Heart left ventricle (tissue), 16 donors: ENCODE measurements at places on chromosomes 16 and 17. TPM values are rescaled to one million over a fixed set of nuclear protein-coding genes. Genes with fewer than 3 reads are reported as not detected.
A peak's percentile ranks its signal among the peaks of the same experiment; 100 is the strongest.

- peaks cover 20% of the 10 kb centered on the region for H3K4me1 ChIP-seq
- H3K36me3 ChIP-seq = peaks cover 61% of the 10 kb centered on the region
- H3K4me3 ChIP-seq = no peak overlapping the region
- no peak overlapping the region for H3K27ac ChIP-seq
- no peak for DNase-seq
These were observed 9.6 kb upstream of the LPCAT2 start for GRCh38 chr16:55499281-55499680.

DNA sequence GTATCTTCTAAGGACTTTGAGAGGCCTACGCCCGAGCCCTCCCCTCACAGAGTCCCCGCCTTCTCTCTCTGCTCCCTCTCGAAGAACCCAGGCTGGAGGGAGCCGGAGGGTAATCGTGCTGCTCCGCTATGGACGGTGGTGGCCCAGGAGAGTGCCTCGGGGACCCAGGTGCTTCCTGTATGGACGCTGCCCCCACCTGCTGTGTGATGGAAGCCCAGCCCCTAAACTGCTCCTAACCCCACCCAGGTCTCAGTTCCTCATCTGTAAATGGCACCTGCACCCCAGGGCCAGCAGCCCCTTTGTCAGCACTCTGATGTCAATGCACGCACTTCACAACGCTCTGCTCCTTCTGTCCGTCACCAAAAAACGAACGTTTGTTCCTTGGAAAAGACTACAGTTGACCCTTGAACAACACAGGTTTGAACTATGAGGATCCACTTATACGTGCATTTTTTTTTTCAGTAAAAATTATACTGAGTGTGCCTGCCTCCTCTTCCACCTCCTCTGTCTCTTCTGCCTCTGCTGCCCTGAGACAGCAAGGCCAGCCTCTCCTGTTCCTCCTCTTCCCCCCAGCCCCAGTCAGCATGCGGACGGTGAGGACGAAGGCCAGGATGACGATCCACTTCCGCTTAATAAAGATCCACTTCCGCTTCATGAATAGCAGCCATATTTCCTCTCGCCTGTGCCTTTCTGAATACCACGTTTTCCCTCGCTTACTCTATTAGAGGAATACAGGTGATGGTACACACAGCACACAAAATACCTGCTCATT lies 118.3 kb downstream of the BANP start:
- no peaks in the 10 kb centered on the region for H3K27me3 ChIP-seq
- peaks cover 42% of the 10 kb centered on the region for H3K36me3 ChIP-seq
- no peak overlapping the region for H3K4me3 ChIP-seq
- DNase-seq = peak; percentile 50

- H3K4me3 ChIP-seq = no peak overlapping the region
- H3K27me3 ChIP-seq = no peaks in the 10 kb centered on the region
- H3K4me1 ChIP-seq = peaks cover 46% of the 10 kb centered on the region
- no peak for DNase-seq
These were observed 9.2 kb upstream of the SREBF1 start for GRCh38 chr17:17846003-17846402.

DNA sequence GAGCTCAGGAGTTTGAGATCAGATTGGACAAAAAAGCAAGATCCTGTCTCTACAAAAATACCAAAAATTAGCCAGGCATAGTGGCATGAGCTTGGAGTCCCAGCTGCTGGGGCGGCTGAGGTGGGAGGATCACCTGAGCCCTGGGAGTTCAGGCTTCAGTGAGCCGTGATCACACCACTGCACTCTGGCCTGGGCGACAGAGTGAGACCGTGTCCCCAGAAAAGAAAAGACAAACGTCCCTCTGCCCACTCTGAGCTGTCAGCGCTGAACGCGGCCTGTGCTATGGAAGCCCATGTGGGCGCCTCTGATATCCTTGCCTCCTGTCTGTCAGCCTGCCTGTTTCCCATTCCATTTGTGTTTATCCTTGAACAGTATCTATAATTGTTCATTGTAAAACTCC lies 50.7 kb downstream of the FOXK2 start:
- H3K27ac ChIP-seq = no peak overlapping the region
- H3K27me3 ChIP-seq = no peaks in the 10 kb centered on the region
- H3K36me3 ChIP-seq = peaks cover 69% of the 10 kb centered on the region
- no peak for DNase-seq
- peaks cover 22% of the 10 kb centered on the region for H3K4me1 ChIP-seq
- H3K4me3 ChIP-seq = no peak overlapping the region

GRCh38 chr17:17127730-17128291 lies 78.3 kb downstream of the PLD6 start:
- no peaks in the 10 kb centered on the region for H3K27me3 ChIP-seq
- peaks cover 25% of the 10 kb centered on the region for H3K4me1 ChIP-seq
- peaks cover 61% of the 10 kb centered on the region for H3K36me3 ChIP-seq

DNA sequence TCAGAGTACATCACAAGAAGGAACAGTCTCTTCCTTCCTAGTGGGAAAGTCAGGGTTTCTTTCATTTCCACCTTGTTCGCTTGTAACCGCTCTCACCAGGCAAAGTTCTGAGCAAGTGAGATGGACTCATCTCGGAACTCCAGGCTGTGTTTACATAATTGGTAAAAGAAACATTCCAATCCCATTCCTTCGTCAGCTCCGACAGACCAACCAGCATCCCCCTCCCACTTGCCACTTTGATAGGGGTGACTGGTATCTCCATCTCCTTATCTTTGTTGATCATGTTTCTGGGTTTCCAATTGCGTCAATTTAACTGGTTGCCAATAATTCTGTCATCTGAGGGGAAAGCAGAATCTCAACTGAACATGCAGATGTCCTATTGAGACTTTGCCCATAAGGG lies 36.8 kb upstream of the LYRM9 start:
- H3K4me1 ChIP-seq = no peaks in the 10 kb centered on the region
- no peak overlapping the region for H3K4me3 ChIP-seq
- no peaks in the 10 kb centered on the region for H3K36me3 ChIP-seq
- no peak overlapping the region for H3K27ac ChIP-seq
- DNase-seq = no peak

DNA sequence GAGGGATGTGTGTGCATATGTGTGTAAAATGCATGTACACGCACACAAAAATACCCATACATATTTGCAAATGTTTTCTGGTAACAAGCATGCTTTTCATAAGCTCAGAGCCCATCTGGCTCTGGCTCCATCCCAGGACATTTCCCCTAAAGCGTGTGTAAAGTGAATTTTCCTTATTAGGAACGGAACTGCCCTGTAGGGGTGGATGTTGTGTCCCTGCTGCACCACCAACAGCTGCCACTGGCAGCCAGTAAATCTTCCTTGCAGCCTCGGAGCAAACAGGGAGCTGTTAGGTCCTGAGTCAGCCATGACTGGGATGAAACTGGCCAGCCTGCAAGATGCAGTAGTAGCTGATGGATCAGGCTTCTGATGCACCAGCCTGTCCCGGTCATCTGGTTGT lies 393.5 kb downstream of the UTP18 start:
- H3K4me1 ChIP-seq = no peaks in the 10 kb centered on the region
- H3K4me3 ChIP-seq = no peak overlapping the region
- DNase-seq = no peak
- H3K36me3 ChIP-seq = no peaks in the 10 kb centered on the region

DNA sequence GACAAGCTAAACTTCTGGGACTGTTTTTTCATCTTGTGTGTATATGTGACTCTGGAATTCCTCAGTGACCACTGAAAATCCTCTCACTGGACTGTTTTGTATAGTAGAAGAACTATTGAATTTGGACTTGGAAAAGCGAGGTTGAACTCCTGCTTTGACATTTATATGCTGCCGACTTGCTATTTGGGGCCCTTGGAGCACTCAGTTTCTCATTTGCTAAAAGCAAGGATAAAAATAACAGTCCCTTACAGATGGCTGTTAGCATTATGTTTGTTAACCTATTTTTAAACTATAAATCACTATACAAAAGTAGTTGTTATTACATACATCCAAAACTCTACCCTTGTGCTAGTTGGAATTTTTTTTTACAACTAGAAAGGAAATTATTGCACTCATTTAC lies 9.0 kb downstream of the VMP1 start:
- DNase-seq = no peak
- H3K27ac ChIP-seq = peak overlapping the region; percentile 68
- no peaks in the 10 kb centered on the region for H3K27me3 ChIP-seq
- H3K36me3 ChIP-seq = no peaks in the 10 kb centered on the region
- no peak overlapping the region for H3K4me3 ChIP-seq

GRCh38 chr17:57273490-57273889 lies 17.2 kb downstream of the MSI2 start:
- H3K27ac ChIP-seq = no peak overlapping the region
- peaks cover 4% of the 10 kb centered on the region for H3K36me3 ChIP-seq
- peaks cover 8% of the 10 kb centered on the region for H3K4me1 ChIP-seq
- H3K4me3 ChIP-seq = no peak overlapping the region
- no peaks in the 10 kb centered on the region for H3K27me3 ChIP-seq

- peaks cover 74% of the 10 kb centered on the region for H3K36me3 ChIP-seq
- no peak for DNase-seq
- no peak overlapping the region for H3K4me3 ChIP-seq
- peaks cover 9% of the 10 kb centered on the region for H3K4me1 ChIP-seq
These were observed 32.4 kb downstream of the SIAH1 start for GRCh38 chr16:48352648-48353390.

DNA sequence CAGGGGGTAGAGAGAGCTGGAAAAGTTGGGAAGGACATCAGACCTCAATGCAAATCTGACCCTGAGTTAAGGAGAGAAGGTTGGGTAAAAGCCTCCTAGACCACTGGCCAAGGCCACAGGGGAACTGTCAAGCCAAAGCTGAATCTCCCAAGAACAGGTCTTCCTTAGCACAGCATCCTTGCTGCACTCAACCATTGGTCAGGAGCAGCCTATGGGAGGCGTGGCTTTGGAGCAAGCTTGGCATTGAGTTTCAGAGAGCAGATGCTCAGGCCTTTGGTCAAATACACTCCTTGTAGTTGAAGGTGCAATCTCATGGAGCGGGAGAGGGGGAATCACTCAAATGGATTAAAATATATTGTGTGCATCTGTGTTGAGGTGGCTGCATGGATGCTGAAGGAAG lies 21.8 kb downstream of the SOX9 start:
- H3K4me3 ChIP-seq = no peak overlapping the region
- H3K36me3 ChIP-seq = no peaks in the 10 kb centered on the region
- H3K27ac ChIP-seq = no peak overlapping the region
- H3K4me1 ChIP-seq = no peaks in the 10 kb centered on the region
- no peaks in the 10 kb centered on the region for H3K27me3 ChIP-seq
- no peak for DNase-seq

GRCh38 chr17:60173304-60173819 lies 23.6 kb downstream of the CA4 start:
- no peak overlapping the region for H3K4me3 ChIP-seq
- H3K36me3 ChIP-seq = peaks cover 9% of the 10 kb centered on the region
- no peak for DNase-seq
- H3K27me3 ChIP-seq = no peaks in the 10 kb centered on the region
- peaks cover 6% of the 10 kb centered on the region for H3K4me1 ChIP-seq
- no peak overlapping the region for H3K27ac ChIP-seq

KRTAP16-1 gene
- polyA plus RNA-seq = not detected

TEKT5 gene
- polyA plus RNA-seq = not detected

KRTAP4-3 gene
- polyA plus RNA-seq = not detected

CRYBA1 gene
- not detected for polyA plus RNA-seq

PIRT gene
- not detected for polyA plus RNA-seq

TAOK1 gene
- 17.4 TPM for polyA plus RNA-seq

CDH8 gene
- polyA plus RNA-seq = 0.01 TPM

SPPL2C gene
- not detected for polyA plus RNA-seq
